ENCODE measurements at places on chromosomes 2 and 18.

- DNase-seq, result no peak
Observed at GRCh38 chr2:16784652-16785051, 119.0 kb upstream of the CYRIA start.

- no peak for DNase-seq
Observed at GRCh38 chr18:33536904-33537303, 41.1 kb upstream of the ASXL3 start.

DNA sequence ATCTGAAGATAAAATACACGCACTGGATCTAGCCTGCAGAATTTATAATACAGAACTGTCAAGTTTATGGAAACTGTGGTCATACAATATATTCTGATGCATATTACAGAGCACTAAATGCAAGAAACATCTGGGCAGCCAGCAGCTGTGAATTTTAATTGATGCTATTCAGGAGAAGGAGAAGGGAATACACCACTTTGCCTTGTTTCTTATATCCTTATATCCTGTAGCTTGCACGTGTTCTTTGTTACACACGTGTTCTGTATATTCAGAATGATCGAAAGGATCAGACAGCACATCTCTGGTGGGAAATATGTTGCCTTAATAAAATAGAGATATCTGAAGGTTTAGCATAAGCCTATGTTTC, 335.8 kb downstream of the AGPS start:
- no peak for DNase-seq

DNA sequence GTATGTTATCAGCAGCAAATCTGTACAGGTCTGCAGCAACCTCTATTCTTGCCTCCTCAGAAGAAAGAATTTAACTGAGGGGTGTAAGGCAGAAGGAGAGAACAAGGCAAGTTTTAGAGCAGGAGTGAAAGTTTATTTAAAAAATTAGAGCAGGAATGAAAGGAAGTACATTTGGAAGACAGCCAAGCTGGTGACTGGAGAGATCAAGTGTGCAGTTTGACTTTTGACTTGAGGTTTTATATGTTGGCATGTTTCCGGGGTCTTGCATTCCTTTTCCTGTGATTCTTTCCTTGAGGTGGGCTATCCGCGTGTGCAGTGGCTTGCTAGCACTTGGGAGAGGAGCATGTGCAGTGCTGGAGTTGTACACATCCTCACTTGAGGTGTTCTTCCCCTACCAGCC, 16.5 kb upstream of the CERS6 start:
- peak; percentile 33 for DNase-seq

DNA sequence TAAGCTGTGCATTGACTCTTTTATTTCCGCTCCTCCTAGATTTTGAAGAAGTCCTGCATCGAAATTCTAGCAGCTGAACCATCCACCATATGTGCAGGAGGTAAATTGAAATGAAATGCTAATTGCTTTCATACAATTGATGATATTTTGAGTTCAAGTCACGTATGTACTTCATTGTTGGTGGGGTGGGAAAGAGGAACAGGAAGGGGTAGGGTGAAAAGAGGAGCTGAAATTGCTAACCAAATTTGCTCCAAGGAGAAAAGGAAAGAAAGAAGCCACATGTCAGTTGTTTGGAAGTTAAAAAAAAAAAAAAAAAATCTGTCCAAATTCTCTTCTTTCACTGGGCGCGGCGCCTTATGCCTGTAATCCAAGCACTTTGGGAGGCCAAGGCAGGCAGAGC, 77.8 kb downstream of the ANTXR1 start:
- no peak for DNase-seq

DNA sequence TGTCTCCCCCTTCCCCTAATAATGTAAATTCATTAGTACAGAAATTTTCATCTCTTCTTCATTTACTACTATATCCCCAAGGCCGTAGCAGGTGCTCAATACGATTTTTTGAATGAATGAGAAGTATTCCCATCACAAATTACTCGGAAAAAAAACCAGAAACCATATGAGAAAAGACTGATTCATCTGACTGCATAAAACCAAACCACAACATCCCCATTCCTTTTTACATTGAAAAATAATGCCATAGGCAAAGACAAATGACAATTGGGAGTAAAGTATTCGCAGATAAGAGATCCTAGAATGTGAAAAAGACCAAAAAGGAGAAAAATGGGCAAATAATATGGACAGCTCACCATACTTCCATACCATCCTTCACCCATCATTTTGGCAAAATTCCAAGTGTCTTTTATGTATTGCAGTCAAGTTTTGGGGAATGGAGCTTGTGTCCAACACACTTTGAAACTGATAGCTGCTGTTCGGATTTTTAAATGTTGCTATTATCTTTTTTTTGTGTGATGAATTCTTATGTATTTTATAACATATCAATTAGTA, 1.5 kb downstream of the ZC3H8 start:
- DNase-seq, result no peak

GRCh38 chr18:77940566-77940965, 690.9 kb downstream of the GALR1 start:
- DNase-seq, result no peak

GRCh38 chr2:207750345-207750744, 19.4 kb downstream of the FZD5 start:
- DNase-seq, result no peak

All from fibroblast of skin of scalp (primary cell).